ENCODE measurements at places on chromosomes 4 and X.

GRCh38 chrX:109728173-109728535, 4.9 kb downstream of the ACSL4 start:
- no peak for DNase-seq

DNA sequence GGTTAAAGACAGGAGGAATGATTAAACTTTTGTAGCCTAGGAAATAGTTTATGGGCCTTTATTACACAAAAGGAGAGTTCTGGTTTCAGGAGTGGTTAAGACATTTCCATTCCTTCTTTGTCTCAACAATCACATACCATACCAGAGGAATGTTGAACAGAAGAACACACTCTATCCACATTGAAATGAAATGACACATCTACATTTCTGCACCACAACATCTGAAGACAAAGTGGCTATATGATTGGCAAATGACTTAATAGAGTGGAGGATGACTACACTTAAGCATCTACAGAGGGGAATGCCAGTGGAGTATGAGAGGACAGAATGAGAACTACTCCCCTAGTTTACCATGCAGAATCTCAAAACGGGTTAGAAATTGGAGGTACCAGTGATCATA, 8.0 kb downstream of the CYP2U1 start:
- peak; percentile 55 for DNase-seq

DNA sequence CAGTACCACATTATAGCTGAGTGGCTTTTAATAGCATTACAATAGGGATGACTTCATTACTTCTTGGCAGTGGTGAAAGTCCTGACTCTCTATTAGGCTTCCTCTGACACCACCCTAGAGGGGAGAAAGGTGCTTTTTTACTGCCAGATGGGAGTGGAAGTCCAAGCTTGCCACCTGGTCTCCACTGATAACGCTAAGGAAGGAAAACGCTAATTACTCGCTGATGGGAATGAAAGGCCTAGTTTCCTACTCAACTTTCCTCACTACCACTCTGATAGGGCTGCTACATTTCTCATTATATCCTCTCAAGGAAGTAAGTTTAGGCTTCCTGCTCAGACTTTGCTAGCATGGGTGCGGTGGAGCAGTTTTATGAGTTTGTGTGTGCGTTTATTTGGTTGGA, 62.3 kb upstream of the PAGE3 start:
- DNase-seq, result no peak

DNA sequence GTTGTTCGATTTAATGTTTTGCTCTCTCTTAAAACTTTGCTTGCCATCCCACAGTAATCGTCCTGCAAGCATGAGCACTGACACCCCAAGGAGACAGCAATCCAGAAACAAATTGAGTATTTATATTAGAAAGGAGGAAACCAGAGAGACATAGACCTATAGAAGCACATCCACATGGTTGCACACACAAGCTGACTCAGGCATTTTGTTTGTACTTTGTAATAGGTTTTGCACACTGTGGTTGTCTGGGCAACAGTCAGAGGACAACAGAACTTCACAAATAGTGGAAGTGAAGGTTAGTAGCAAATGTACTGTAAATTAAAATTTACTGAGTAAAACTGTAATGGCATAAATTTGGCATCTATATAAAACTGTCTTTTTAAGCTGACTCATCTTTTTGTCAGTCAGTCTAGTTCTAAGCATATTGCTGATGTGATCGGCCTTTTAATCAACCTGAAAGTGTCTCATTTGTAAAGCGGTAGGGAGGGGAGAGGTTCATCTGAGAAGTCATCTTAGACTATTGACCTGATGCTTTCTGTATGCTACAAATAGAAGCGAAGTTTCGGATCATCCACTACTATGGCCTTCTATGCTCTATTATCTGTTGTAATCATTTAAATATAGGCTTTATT, 1624.7 kb downstream of the ARAP2 start:
- peak; percentile 53 for DNase-seq

GRCh38 chrX:115344885-115345614, 55.5 kb downstream of the LUZP4 start:
- peak; percentile 97 for DNase-seq

GRCh38 chr4:6252051-6252450, 17.6 kb upstream of the WFS1 start:
- no peak for DNase-seq

GRCh38 chrX:47232197-47232802, 509 bp upstream of the USP11 start:
- DNase-seq, result no peak

DNA sequence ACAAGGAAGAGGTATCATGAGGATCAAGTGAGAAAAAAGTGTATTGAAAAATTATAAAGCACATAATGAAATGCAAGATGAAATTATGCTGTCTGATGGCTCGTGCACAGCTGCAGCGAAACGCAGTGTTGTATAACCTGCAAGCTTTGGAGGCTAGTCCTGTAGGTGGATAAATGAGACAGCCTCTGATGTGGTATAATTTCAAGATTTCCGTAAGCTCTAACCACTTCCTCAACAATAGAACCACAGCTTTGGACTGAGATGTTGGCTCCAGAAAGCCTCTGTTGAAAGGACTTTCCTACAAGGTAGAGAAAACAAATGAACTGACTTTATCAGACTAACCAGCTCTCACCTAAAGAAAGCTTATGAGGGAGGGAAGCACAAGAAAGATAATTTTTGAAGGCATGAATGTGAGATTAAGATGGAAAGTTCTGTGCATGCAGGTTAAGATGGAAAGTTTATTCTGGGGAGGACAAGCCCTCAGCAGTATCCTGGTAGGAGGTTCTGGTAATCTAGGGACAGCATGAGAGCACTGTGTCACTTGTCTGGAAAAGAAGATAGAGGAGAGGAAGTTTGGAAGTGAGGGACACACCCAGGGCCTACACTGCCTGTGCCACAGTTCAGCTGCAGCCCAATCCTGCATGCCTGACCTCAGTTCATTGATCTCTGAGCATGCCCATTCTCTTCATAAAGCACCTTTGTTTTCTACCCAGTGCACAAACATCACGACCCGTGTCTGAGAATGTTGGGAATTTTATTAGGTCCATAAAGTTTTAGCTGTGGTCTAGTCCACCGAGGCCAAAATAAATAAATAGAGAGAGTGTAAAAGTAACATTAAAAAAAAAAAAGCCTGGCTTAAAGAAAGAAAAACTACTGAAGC, 161.5 kb upstream of the SFRP2 start:
- no peak for DNase-seq

DNA sequence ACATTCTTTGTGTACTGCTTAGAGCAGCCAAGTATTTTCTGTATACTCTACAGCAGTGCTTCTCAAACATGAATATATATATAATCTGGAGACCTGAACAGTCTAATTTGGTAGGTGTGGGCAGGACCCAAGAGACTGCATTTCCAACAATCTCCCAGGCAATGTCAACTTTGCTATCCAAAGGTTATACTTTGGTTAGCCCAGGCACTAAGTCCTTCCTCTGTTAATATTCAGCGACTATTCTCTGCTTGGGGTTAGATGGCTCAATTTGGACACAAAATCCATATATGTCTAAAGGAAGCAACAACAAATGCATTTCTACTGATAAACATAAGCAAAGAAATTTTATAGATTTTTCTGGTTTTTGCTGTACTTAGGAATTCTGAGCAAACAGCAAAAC, 480.0 kb upstream of the RPS6KA3 start:
- DNase-seq, result no peak

DNA sequence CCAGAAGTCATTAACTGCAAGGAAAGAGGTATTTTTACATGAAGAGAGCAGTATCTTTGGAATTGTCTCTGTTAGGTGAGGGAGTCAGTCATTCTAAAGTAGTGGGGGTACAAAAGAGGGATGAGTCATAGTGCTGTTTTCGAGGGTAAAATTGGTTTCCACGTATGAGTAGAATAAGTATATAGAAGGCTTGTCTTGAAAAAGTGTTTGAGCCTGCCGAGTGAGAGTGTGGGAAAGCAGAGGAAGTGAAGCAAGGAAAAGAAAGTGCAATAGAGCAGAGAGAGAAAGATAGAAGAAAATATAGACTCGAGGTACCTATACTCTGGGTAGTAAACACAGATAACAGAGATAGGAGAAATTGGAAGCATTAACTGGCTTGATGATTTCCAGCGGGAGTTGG, 696.4 kb downstream of the DMD start:
- no peak for DNase-seq

DNA sequence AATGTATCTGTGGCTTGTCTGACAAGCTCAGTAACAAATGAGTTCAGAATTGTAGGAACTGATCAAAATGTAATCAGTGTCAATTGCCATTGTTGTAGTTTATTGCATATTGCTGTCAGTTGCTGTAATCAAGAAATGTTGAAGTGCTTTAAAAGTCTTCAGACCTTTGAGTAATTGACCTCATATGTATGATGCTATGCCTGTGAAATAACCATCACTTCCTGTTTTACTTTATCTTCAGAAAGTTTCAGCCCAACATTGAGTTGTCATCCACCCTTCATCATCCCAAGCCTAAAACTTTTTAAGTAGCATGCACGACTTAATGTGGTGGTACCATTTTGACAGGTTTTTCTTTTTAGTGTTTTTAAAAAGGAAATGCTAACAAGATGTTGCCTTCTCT, 212.4 kb downstream of the ARHGAP10 start:
- DNase-seq, result no peak

GRCh38 chrX:120372667-120373370, 10.9 kb downstream of the ATP1B4 start:
- DNase-seq, result no peak

DNA sequence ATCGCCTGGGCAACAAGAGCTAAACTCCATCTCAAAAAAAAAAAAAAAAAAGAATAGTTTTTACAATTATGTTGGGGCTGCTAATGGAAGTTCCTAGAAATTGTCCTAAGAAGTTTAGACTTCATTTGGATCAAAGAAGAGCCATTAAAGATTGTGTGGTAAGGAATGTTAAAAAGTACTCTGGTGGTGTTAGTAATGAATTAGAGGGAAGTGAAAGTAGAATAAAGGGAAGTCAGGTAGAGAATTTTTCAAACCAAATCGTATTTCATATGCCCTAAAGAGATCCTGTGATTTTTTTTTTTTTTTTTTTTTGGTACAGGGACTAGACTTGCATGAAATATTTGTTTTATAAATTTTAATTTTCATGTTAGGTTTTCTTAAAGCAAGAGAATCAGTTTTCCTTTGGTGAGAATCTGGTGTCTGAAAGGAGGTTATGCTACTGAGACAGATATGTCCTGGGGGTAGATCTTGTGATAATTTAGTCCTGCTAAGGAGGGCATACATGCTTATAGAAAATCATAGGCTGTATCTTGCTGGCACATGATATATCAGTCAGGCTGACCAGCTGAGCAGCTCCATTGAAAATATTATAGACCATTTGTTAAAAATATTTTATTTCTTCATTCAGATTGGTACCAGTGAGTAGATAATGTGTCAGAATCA, 10.7 kb downstream of the SEC24B start:
- no peak for DNase-seq

DNA sequence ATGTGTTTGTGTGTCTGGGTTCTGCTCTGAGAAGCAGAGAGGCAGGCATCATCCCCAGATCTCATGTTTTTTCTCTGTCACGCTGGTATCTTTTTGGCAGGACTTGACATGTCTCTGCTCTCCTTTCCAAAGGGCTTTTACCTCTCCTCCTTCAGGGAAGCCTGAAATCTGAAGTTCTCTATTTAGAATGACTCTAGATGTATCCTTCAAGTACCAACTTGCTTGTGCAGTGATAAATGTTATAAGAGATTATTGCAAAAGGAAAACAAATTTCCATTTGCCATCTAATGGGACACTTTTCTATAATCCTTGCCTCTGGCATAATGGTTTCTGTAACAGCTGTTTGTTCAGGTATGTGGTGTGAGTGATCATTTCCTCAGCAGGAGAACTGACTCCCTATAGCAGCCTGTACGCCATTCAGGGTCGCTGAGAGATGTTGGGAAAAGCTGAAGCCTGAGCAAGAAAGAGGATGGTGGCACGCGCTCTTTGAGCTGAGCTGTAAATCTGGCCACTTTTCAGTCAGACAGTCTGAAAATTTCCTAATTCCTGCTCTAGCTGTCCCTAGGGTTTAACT, 72.5 kb downstream of the CNGA2 start:
- DNase-seq, result no peak

DNA sequence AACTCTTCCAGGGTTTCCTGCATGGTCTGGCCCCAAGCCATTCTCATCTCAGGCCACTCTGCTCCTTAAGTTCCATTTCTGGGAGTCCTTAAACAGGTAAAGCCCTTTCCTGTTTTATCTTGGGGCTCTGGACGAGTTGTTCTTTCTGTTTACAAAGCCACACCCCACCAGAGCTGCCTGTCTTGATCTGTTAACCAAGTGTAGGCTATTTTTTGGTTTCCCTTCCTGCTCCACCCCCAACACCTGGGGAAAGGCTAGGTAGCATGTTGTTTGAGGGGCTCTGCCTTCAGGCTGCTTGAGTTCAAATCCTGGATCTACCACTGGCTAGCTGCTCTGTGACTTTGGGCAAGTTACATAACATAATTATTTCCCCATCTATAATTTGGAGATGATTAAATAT, 40.0 kb downstream of the ERVMER34-1 start:
- DNase-seq, result no peak

DNA sequence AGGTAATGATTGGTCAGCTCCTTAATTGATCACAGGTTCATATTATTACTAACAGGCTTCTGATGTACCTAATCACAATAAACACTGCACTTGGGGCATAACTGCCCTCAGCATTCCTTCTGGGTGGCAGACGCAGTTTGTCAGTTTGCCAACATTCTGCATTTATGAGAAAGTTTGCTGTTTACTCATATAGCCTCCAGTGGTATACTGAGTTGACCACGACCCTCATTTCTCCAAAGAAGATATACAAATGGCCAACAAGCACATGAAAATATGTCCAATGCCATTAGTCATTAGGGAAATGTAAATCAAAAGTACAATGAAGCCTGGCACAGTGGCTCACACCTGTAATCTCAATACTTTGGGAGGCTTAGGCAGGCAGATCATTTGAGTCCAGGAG, 26.3 kb downstream of the EFHC2 start:
- DNase-seq, result no peak

DNA sequence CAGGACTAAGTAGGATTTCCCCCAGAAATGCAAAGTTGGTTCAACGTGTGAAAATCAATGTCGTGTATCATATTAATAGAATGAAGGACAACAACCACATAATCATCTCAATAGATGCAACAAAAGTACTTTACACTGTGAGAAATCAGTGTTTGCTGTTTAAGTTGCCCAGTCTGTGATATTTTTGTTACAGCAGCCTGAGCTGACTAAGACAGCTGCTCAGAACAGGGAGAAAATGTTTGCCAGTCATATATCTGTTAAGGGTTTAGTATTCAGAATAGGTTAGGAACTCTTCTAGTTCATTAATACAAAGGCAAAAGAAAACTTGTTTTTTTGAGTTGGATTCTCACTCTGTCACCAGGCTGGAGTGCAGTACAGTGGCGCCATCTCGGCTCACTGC, 12.5 kb downstream of the MAEA start:
- DNase-seq, result no peak

- no peak for DNase-seq
Measured at GRCh38 chrX:39440799-39441284, 639.6 kb downstream of the MID1IP1 start.

- peak; percentile 35 for DNase-seq
Measured at GRCh38 chrX:18997916-18998315, 14.0 kb upstream of the PHKA2 start.
